ENCODE measurements at places on chromosomes 11 and 22. TPM values are rescaled to one million over a fixed set of nuclear protein-coding genes. Genes with fewer than 3 reads are reported as not detected.

Gene NAALADL1
- total RNA-seq, result 2.4 TPM

Gene FAM89B
- 24.9 TPM for total RNA-seq

Gene PANX2
- total RNA-seq, result 1.6 TPM

Gene LRRC56
- 6.6 TPM for total RNA-seq

Gene SPON1
- total RNA-seq, result 1.3 TPM

Gene MUS81
- total RNA-seq, result 45.4 TPM
